ENCODE measurements at places on chromosomes 2 and 18. TPM values are rescaled to one million over a fixed set of nuclear protein-coding genes. Genes with fewer than 3 reads are reported as not detected.

DNA sequence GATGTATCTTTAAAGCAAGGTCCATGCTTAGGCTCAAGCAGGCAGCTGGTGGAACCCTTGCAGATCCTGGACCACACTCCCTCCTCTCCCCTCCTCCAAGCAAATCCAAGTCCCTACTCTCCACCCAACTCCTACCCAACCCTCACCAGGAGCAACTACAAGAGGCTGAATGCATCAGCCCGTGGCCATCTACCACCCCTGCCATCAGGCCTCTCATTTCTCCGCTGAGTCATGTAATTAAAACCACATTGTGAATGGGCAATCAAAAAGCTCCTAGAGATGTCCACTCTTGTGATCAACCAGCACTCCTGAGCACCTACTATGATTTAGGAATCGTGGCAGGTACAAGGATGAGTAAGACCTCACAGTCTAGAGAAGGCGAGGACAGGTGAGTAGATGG, 142.2 kb upstream of the CAPN13 start:
- no peak for DNase-seq

GRCh38 chr2:148577845-148578492, 66.6 kb upstream of the EPC2 start:
- DNase-seq, result no peak

Gene TMEM169
- total RNA-seq, result not detected

- no peak for DNase-seq
Measured at GRCh38 chr2:28068088-28068487, 177.6 kb downstream of the BABAM2 start.

GRCh38 chr2:127066942-127067341, 40.0 kb downstream of the BIN1 start:
- DNase-seq, result no peak

DNA sequence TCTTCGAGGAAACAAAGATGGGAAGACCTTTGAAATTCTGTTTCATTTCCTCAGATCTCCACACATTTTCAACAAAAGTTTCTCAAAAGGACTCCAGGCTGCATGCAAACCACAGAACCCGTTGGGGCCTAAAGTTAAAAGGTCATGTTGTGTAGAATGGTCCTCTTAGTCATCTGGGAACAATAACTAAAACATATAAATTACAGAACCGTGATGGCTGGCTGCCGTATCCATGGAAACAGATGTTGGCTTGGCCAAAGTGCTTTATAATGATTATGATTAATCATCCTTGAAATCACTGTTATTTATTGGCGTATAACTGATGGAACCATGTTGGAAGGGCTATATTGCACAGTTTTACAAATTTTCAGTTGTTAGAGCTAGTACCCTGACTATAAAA, 182.8 kb upstream of the CRIM1 start:
- DNase-seq, result no peak

Gene TMEM37
- total RNA-seq, result 43.2 TPM

Gene CHRNG
- not detected for total RNA-seq

Gene NDUFS1
- 78.4 TPM for total RNA-seq

Gene ARHGAP28
- 7.3 TPM for total RNA-seq

- DNase-seq, result peak; percentile 27
Measured at GRCh38 chr18:74498712-74499627, 2.8 kb downstream of the CNDP2 start.

DNA sequence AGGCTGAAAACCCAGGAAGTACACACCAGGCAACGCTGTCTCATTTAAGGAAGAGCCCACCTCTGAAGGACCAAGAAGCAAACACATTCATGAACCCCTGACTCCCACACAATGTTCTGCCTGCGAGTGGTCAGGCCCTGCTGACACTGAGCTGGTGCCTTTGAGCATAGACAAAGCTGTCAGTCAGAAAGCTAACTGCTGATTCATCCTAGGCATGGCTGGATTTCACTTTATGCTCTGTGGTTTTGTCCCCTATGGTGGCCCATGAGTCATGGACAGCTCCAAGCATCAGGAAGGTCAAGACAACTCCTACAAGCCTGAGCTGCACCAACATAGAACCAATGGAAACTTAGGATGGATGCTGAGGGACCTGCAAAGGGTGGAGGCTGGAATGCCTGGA, 78.9 kb downstream of the UXS1 start:
- DNase-seq, result no peak

DNA sequence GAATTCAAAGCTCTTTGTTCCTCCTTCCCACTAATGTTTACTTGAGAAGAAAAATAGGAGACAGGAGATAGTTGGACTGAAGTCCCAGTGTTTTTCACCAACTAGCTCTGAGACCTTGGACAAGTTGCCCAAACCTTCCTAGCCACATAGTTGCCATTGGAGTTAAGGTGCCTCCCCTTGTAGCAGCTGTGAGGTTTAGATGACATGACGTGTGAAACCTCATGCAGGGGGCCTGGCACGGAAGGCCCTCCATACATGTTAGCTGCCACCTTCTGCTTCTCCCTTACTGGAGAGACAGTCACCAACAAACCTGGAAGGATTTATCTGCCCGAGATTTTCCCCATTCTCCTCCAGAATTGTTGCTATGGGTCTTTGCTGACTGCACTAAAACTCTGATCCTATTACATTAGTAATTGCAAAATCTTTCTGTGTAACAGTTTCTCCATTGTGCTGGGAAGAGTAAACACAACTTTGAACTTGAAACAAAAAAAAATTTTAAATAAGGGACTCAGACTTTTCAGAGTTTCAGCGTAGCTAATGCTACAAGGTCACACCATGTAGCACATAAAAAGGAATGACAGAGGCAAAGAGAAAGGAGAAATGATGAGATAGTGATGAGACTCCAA, 23.8 kb upstream of the CABYR start:
- no peak for DNase-seq

DNA sequence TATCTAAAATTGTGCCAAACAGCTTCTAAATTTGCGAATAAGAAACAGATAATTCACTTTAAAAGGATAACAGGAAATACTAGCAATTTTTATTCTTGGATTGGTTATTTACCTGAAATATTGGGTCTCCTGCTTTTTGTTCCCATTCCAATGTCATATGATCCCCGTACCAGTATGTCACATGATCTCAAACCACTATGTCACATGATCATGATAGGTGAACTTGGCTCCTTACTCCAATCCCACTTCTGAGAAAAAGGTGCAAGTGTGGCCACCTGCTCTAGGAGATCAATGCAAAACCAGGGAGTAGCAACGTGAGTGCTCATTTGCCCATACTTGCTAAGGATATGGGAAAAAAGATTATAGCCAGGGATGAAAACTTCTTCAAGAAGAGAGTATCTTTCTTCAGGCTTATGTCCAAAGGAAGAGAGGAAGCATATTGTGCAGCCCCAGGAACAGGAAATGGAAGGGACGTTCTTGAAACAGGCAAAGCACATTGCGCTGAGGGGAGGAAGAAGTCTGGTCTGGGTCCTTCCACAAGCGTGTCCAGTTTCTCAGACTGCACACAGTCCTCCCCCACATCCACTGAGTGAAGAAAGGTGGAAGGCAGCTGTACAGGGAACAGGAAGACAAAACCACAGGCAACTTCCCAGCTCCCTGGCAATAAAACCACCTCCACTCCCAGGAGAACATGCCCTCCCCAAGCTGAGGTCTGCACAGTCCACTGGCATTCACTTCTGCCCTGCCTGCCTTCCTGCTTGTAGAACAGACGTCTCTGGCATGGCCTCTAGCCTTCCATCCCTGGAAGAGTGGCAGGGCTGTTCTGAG, at the start of gene LYG2:
Gene LYG2 (minus strand): TSS at position 176 of the 828 bp plus-strand sequence. CDS start 1,406 bp downstream, outside the sequence.
- DNase-seq, result no peak

DNA sequence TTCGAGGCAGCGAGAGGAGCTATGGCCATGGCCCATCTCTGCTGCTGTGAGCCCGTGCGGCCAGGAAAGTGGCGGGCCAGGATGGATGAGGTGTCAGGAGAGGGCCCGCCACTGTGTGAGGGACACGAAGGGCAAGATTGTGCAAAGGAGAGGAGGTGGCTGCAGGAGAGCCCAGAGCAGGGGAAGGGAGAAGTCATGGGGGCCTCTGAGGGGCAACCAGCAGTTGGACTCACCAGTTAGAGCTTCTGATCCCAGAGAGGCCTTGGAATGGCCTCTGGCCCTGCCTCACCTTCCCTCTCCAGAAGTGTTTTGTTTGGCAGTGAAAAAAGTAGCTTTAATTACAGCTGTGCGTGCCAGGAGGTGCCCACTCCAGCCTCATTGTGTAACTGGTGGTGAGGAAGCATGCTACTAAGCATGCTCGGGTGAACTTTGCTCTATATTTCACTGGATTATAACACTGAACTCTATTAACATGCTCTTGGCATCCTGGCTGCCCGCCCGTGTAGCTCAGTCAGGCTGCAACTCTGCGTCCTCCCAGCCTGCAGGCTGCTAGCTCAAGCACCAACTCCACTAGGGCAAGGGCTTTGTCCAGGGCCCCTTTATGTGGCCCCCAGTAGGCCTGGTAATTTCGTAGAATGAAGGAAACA, 34.2 kb downstream of the IMPA2 start:
- DNase-seq, result no peak

DNA sequence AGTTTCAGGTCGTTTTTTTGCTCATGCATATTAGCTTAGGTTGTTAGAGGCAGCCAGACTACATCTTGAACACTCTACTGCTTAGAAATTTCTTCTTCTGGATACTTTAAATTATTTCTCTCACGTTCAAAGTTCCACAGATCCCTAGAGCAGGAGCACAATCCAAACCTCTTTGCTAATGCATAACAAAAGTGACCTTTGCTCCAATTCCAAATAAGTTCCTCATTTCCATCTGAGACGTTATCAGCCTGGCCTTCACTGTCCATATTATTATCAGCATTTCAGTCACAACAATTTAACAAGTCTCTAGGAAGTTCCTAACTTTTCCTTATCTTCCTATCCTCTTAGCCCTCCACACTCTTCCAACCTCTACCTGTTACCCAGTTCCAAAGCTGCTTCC, 50.4 kb upstream of the ERMN start:
- DNase-seq, result no peak

GRCh38 chr2:120600786-120601185, 134.9 kb upstream of the GLI2 start:
- DNase-seq, result no peak

DNA sequence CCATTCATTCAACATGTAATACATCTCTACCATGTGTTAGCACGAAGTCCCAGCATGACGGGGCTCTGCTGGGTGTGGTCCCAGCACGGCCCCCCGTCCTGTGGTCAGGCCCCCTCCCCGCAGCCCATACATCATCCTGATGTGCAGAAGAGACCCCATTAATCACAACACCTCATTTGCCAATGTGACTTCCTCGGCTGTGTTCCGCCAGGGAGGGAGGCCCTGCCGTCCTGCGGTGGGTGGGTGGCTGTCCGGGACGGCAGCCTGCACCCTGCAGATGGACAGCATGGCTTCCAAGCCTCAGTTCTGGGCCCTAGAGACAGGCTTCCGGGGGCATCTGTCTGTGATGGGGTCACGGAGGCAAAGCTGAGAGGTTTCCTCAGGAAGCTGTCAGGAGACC, 254.0 kb downstream of the CYP26B1 start:
- DNase-seq, result no peak

GRCh38 chr2:229640636-229641035, 73.7 kb downstream of the DNER start:
- no peak for DNase-seq

Gene CHRND
- total RNA-seq, result not detected

GRCh38 chr2:40914666-40915065, 462.8 kb upstream of the SLC8A1 start:
- DNase-seq, result no peak

Gene EFR3B
- 0.16 TPM for total RNA-seq

DNA sequence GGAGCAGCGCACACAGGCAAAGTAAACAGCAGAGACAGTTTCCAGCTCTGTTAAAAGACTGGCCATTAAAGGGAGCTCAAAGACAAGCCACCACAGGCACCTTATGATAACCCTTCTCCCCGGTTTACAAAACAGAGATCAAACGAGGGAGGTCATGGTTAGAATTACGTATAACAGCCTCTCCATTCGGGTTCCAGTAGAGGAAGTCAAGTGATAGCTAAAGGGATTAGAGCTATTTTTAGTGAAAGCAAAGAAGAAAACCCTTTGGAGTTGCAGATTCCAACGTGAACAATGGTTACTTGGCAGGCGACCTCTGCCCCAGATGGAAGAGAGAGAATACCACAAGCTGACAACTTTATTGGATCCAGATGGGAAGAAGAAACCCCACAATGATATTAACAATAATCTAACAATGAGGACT, 31.2 kb upstream of the EDAR start:
- DNase-seq, result no peak

GRCh38 chr2:72181616-72182015, 34.0 kb upstream of the CYP26B1 start:
- DNase-seq, result no peak

Gene SPC25
- 1.1 TPM for total RNA-seq

DNA sequence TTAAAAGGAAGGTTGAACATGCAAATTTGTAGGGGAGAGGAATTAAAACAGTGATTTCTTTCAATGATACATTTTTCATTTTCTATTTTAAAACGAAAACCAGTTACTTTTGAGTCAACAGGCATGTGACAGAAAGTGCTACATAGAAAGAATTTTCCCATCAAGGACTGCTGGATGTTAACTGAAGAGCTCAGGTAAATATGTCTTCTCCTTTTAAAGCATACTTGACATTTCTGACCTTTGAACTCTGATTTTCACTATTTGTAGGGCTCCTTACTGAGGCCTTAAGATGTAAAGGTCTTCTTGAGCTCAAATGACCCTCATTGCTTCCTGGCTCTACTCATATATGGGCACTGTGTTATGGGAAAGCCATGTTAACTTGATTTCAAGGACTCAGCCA, 32.4 kb downstream of the FIGN start:
- DNase-seq, result no peak

GRCh38 chr2:165528691-165529090, 59.2 kb downstream of the CSRNP3 start:
- no peak for DNase-seq

DNA sequence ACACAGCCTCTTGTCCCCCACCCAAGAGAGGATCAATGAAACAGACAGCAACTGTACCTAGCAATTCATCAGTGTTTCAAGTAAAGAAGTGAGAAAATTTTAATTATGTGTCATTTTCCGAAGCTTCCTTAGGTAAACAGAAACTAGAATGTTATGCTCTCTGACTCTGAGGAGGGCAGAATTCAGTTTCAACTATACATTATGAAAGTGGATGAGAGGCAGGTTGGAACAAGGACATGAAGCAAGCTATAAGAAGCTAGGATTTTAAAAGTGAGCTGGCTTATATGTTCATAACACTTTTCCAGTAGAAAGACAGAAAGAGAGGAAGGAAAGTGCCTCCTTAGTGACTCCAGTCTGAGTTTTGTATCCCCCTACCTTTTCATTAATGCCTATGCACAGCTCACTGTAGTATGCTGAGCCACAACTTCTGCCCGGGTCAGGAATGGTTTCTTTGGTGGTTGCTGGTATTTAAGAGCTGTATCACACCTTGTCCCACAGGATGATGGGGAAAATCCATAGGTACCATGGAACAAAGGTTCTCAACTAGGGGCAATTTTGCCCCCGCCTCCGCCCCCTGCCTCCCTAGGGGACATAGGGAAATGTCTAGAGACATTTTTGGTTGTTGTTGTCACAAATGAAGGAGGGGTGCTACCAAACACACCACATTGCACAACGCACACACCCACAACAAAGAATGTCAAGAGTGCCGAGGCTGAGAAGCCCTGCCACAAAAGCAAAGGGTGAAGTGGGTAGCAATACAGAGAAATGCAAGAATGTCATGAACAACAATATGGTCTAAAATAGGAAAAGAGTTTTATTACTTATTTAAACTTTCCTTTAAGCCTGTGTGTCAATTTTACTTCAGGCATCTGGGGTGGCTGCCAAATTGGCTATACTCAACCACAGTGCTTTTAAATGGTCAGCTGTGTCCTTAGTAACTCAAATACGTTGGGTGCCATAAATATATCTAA, 161.0 kb upstream of the ZFP36L2 start:
- no peak for DNase-seq
